Aorta (tissue), 5 donors: ENCODE measurements at places on chromosomes 13 and 19. TPM values are rescaled to one million over a fixed set of nuclear protein-coding genes. Genes with fewer than 3 reads are reported as not detected.

KXD1 gene
- 128 TPM for polyA plus RNA-seq

PSG1 gene
- not detected for polyA plus RNA-seq

CYP2A7 gene
- not detected for polyA plus RNA-seq

RXFP2 gene
- polyA plus RNA-seq: not detected

CEP89 gene
- polyA plus RNA-seq: 4.4 TPM
